ENCODE measurements at places on chromosomes 12 and 14.

- no peak for DNase-seq
Measured at GRCh38 chr12:99005601-99006000, 360.5 kb downstream of the APAF1 start.

GRCh38 chr12:76192416-76192815, 107.9 kb upstream of the NAP1L1 start:
- DNase-seq, result no peak

DNA sequence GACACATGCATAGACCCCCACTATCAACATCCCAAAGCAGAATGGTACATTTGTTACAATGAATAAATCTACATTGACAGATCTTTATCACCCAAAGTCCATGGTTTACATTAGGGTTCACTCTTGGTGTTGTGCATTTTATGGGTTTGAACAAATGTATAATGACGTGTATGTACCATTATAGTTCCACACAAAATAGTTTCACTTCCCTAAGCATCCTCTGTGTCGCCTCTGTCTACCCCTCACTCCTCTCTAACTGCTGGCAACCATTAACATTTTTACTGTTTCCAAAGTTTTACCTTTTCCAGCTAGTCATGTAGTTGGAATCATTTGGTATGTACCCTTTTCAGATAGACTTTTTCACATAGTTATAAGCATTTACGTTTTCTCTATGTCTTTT, 69.5 kb upstream of the LMO3 start:
- DNase-seq, result no peak

GRCh38 chr14:55911776-55912175, 206.4 kb upstream of the PELI2 start:
- DNase-seq, result no peak

- DNase-seq, result no peak
Measured at GRCh38 chr12:3673981-3674708, 78.8 kb downstream of the CRACR2A start.

DNA sequence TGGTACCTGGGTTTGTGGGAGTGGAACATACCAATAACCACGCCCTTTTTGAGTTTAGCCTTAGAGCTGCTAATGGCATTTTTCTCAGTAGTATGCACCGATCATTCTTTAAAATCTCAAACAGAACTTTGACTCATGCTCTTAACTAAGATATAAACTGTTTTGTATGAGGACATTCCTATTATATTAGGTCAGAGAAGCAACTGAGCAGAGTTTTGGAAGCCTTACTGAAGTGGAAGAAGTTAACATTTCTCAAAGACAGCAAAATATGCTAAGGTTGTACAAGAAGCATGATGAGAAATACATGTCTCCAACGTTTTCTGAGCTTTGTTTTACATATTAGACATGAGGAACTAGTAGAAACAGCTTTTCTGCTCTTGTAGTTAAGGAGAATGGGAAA, 819.2 kb downstream of the FSCB start:
- no peak for DNase-seq

DNA sequence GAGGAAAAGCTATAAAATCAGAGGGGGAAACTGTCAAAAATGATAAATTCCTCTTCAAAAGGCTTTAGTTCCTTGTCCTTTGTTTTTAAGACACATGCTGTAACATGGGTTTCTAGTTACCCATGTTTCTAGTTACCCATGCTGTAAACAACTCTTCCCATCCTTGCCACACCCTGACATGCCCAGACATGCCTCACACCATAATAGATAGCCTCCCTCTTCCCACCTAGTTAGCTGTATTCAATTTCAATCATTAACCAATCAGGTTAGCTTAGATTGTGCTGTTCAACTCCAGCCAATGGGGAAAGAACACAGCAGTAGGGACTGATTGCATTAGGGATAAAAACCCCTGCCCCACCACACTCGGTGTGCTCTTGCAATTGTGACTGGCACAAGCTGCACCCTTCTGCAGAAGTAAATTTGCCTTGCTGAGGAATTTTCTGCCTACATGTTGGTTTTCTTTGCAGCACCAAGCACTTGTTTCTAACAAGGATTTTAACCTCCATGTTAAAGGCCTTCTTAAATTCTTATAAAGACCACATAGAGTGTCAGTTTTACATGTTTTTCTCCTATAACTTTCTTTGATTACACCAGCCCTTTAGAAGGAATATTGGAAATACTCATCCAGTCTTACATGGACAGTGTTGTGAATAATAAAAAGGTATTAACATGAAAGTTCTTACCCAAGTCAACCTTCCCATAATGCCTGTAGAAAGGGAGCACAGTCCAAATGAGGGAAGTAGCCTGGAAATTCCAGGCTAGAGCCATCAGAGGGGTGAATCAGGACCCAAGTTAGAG, 32.5 kb upstream of the LALBA start:
- DNase-seq, result no peak

GRCh38 chr14:23056145-23056955, 970 bp downstream of the CDH24 start:
- peak; percentile 77 for DNase-seq

GRCh38 chr14:42319996-42320395, 713.3 kb downstream of the LRFN5 start:
- no peak for DNase-seq

- DNase-seq, result no peak
Measured at GRCh38 chr12:55697686-55698085, 10.0 kb downstream of the ITGA7 start.

DNA sequence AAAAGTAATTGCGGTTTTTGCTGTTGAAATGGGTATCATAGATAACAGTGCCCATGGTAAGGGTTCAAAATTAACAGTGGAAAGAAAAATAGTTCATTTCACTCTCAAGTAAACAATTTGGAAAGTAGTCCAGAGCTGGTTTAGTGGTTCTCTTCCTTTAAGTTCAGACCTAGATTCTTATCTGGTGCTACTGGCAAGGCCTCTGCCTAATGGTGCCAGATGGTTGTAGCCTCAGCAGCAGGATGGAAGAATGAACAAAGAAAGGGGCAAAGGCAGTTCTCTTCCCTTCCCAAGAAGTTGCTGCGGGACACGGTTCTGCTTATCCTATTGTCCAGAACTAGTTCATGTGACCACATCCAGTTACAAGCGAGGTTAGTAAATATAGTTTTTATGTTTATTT, 10.5 kb downstream of the ARG2 start:
- no peak for DNase-seq

DNA sequence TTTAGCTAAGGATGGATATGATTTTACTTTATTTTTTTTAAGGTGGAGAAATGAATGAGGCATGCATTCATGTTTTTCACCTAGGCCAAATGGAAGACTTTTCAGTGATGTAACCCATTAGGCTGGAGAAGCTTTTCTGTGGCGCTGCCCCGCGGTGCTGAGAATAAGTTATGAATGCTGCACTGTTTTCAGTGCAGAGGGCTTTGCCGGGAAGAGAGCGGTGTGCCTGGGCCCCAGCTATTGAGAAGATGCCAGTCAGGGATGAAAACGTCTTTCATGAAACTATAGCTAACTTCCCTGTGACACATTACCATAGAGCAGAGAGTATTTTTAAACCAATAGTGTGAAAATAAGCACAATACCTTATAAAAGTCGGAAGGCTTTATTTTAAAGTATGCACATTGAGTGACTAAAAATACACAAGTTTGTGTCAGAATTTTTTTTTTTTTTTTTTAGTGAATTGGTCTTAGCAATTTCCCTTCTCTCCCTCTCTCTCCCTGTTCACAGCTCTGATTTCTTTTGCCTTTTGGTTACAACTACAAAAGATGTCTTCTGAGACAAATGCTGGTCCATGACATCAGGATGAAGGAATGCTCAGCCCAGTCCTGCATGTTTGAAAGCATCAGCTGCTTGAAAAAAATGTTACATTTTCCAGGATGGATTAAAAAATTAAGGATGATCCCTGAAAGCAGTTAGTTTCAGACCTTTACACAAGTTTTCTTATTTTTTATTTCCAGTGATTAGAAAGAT, 48.3 kb downstream of the NPAS3 start:
- no peak for DNase-seq

GRCh38 chr12:44174053-44174452, 338.2 kb downstream of the TMEM117 start:
- DNase-seq, result no peak

- peak; percentile 41 for DNase-seq
Measured at GRCh38 chr12:116687888-116688287, 50.0 kb downstream of the SPRING1 start.

GRCh38 chr14:62889364-62889763, 155.9 kb downstream of the KCNH5 start:
- DNase-seq, result no peak

GRCh38 chr14:50225067-50225973, 6.1 kb downstream of the SOS2 start:
- DNase-seq, result no peak

GRCh38 chr12:45353944-45354343, 138.0 kb downstream of the ANO6 start:
- no peak for DNase-seq

- no peak for DNase-seq
Measured at GRCh38 chr12:124705545-124706138, 138.2 kb upstream of the NCOR2 start.

DNA sequence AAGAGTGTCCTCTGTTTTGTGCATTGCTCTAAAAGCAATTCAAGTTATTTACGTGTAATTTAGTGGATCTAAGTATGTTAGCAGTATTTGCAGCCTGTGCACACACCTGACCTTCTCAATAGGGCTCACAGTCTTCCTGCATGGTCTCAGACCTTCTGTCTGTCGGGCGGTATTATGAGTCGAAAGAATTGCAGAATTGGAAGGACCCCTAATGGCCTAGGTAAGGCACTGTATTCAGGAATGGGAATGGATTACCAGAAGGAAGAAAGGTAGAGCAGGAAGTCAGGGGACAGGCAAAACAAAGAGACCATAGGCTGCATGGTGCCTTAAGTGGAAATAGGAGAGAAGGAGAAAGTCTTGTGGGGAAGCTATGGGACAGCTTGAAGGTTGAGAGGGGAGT, 341.6 kb downstream of the VRK1 start:
- DNase-seq, result no peak

DNA sequence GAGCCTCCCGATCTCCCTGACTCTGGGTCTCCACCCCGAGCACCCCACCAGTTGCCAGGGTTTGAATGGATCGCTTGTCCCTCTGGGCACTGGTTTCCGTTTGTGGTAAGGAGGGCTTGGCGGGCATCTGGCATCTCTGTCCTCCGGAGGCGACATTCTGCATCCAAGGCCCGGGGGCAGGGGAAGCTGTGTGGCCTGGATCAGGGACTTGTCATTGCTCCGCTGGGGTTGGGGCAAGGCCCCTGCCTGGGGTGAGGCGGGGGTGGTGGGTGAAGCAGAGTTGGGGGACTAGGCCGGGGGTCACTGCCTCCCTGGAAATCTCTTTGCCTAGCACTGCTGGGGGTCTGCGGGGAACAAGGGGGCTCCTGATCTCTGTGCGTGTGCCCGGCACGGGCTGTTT, 30.2 kb downstream of the KIF26A start:
- no peak for DNase-seq

DNA sequence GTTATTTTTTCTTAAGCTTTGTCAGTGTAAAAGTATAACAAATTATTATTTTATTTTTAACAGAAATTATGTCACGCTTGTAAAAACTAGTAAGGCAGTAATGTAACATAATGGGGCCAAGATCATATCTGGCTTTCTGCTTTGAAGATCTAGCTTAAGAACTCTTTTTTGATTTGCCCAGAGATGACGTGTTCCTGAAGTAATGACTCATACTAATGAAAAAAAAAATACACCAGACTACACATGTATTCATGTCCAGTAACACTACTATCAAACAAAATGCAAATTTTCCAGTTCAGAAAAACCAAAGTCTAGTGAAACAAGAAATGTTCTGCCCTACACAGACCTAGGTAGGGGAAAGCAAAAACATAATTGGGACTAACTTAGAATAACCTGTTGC, 432.2 kb upstream of the ATXN7L3B start:
- DNase-seq, result no peak

DNA sequence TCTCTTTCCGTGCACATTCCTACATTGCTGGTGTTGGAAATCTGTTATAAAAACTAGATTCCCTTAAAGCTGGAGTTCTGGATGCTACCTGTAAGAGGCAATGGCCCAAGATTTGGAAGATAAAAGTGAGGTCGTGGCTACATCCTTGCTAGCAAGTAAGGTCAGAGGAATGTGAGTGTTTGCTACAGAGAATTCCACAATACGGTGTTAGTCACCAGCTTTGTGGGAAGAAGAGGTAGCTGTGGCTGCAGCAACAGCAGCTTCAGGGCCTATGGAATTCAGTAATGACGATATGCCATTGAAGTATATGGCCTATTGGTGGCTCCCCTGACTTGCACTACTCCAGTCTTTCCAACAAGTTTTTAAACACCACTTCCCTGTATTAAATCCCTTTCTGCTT, 227.7 kb upstream of the TMEM260 start:
- no peak for DNase-seq

DNA sequence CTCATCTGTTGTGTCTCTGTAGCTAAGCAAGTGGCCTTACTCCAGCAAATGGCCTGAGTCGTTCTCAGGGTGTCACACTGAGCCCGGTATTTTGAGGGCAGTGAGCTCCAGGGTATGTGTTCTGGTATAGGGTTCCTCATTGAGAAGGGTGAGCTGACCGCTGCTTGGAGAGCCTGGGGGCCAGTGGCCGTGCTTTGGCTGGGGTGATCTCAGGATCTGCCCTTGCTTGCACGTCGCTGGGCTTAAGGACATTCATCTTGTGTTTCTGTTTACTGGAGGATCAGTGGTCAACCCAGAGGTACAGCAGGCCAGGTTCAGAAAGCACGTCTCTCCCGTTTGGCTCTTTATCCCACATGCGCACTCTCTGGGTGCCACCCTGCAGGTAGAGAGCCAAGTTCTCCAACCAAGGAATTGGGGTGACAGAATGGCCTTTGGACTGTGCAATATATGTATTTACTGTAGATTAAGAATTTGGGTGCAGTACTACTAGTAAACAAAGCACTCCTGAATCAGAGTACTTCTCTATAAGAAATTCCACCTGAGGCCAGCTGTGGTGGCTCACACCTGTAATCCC, 52.1 kb downstream of the FBXW8 start:
- DNase-seq, result no peak

- DNase-seq, result no peak
Measured at GRCh38 chr12:10595881-10596280, 17.5 kb downstream of the MAGOHB start.

GRCh38 chr14:105487449-105487985, 831 bp downstream of the CRIP1 start:
- peak; percentile 74 for DNase-seq

- DNase-seq, result peak; percentile 47
Measured at GRCh38 chr12:64714551-64714968, 44.6 kb downstream of the GNS start.

- DNase-seq, result no peak
Measured at GRCh38 chr14:87349921-87350320, 643.1 kb downstream of the GALC start.

DNA sequence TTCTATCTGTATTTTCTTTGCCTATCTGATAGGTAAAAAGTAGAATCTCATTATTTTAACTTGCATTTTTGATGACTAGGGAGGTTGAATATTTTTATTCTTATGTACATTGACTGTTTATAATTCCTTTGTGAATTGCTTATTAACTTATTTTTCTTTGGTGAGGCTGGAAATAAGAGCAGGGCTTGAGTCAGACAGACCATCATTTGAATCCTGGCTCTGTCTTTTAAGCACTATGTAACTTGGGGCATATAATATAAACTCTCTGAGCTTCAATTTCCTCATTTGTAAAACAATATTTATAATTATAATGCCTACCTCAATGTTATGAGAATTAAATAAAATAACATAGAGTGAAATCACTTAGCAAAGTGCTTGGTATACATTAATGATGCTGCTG, 108.9 kb downstream of the MSRB3 start:
- no peak for DNase-seq
